ENCODE measurements at places on chromosomes 7 and 10.
A peak's percentile ranks its signal among the peaks of the same experiment; 100 is the strongest.

DNA sequence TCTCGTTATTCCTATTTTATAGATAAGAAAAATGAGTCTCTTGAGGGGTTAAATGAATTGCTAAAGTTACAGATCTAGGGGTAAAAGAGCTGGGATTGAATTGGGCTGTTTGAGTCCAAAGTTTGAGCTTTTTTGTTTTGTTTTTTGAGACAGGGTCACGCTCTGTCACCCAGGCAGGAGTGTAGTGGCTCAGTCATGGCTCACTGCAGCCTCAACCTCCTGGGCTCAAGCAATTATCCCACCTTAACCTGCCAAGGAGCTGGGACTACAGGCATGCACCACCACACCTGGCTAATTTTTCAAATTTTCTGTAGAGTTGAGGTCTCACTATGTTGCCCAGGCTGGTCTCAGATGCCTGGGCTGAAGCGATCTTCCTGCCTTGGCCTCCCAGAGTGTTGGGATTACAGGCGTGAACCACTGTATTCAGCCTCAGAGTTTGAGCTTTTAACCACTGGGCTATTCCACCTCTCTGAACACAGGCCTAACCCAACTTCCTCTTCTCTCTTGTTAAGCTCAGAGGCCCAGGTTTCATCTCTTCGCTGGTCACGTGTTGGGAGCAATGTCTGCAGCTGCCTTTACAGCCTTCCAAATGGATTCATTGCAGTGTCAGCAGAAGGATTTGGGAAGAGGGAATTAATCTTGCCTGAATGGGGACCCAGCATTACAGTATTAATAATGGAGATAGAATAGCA is 8.0 kb downstream of the SUFU start:
- no peak for DNase-seq

GRCh38 chr10:15370212-15370855 is 755 bp downstream of the FAM171A1 start:
- peak; percentile 25 for DNase-seq

- no peak for DNase-seq
These were observed 52.2 kb upstream of the INHBA start for GRCh38 chr7:41755096-41755495.

DNA sequence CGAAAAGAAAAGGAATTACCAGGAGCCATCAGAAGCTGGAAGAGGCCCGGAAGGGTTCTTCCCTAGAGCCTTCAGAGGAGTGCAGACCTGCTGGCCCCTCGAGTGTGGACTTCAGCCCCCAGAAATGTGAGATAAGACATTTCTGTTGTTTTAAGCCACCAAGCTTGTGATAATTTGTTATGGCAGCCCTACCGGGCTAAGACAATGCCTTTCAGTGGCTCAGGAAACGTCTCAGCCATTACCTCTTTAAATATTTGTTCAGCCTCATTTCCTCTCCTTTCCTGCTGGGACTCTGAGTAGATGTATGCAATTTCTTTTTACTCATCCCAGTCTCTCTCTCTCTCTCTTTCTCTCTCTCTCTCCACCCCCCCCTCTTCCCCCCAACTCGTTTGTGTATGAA is 174.7 kb upstream of the GRB10 start:
- DNase-seq = peak; percentile 67

DNA sequence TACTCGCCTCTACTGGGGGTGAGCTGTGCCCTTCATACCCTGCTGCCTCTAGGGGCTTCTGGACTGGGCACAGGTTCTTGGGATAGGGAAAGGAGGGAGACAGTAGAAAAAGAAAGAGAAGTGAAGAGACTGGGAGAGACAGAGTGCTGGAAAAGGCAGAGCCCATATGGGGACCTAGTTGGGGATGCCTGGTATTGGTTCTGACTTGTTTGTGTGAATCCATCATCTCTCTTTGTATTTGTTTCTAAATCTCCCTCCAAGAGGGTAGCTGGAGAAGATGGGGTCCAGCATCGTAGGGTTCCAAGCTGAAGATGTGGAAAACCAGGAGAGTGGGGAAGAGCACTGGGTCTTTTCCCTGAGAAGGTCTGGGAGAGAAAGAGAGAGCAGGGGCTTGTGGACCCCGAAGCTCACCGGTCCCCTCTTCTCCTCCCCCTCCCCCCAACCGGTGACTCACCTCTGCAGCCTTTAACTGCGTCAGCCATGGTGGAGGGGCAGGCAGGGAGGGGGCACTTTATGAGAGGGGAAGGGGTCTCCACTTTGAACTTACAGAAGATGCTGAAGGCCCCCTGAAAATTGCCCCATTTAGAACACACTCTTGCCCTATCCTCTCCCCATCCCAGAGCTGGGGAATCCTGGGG is 3.2 kb upstream of the VGF start:
- no peak for DNase-seq

DNA sequence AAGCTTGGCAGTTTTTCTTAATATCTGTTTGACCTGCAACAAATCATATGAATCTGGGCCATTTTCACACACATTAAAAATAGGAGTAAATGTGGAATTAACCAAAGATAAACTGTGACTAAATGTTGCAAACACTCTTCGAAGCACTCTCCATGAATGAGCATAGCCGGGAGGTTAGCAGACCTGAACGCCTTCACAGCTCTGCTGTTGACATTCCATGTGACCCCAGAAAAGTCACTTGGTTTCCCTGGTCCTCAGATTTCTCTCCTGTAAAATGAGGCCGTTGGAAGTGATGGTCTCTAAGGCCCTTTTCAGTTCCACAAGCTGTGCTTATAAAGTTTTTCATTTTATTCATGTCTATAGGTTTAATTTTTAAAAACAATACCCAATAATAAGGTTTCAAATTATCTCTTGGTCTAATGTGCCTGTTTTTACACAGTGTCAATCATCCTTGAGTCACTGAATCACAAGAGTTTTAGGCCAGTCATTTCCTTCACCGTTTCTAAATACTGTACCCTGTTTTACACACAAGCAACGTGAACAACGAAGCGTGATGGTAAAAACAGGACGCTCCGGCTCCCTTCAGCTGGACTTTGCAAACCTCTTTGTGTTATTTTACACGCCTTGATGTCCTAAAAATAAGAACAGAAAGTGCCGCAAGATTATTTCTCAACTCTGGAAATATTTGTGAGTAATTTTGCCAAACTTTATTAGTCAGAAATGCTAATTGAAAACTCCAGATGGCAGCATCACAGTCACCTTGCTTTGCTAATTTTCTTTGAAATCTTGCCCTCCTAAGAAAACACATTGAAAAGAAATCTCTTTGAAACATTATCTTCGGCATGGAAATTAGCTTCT is 38.6 kb upstream of the MET start:
- no peak for DNase-seq

- no peak for DNase-seq
These were observed 6.0 kb upstream of the ZRANB1 start for GRCh38 chr10:124935946-124936345.

- no peak for DNase-seq
These were observed 32.2 kb upstream of the ITGB8 start for GRCh38 chr7:20298486-20298901.
